ENCODE measurements at places on chromosomes 13 and 19.

DNA sequence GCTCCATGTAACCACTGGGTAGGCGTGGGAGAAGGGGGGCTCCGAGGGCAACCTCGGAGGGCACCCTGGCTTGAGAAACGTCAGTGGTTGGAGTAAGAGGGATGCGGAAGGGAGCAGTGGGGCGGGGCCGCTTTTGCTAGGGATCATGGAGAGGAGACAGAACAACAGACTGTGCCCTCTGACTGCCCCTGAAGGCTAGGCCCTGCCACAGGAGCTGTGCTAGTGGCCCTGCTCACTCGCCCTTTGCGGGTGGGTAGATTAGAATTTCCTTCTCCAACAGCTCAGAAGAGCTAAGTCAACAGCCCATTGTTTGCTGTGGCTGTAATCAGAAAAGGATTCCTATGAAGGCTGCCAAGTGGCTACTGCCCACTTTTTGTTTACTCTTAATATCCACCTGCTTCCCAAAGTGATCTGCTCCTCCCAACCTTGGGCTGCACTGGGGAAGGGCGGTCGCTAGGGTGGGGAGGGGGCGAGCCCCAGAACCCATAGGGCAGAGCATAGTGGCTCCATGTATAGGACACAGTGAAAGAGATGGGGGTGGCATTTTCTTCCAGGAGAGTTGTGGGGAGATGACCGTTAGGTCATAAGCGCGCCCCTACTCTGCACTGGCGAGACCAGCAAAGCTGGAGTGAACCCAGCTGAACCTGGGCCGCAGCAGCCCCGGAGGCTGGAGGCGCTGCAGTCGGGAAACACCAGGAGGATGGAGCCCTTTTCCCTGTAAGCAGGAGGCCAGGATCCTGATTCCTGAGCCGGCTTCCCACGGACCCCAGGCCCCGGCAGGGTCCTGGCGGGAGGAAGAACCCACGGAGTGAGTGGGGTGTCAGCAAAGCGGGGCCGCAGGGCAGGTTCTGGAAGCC lies 1.9 kb upstream of the C1QTNF9 start:
- DNase-seq = no peak

DNA sequence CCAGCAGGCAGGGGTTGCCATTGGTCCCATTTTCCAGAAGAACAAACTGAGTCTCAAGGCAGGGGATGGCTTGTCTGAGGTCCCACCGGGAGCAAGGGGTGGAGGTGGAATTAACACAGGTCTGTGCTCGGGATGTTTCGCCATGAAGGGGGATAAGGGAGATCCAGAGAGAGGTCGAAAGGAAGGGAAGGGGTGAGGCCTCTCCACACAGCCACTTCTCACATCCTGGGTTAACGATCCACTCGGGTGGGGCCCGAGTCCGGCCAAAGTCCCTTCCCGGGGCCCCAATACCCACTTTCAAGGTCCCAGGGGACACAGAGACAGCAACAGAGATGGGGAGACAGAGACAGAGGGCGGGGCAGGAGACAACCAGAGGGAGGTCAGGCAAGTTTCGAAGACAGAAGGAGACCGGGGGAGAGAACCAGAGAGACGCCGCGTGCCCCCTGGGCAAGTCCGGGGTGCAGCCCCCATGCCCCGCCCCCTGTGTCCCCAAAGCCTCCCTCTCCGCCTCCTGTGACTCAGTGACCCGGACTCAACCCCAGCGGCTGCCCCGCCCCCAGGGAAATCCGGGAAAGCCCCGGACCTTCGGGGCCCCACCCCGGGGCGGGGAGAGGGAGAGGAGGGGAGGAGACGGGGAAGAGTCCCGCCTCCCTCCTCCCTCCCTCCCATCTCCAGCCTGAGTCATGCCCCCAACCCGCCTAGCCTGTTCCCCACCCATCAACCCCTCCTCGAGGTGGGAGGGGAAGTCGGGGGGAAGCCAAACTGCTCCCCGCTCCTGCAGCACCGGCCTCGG lies 1.4 kb upstream of the BCL3 start:
- peak; percentile 53 for DNase-seq

GRCh38 chr19:38213911-38214625 lies 10.0 kb downstream of the DPF1 start:
- DNase-seq = no peak

DNA sequence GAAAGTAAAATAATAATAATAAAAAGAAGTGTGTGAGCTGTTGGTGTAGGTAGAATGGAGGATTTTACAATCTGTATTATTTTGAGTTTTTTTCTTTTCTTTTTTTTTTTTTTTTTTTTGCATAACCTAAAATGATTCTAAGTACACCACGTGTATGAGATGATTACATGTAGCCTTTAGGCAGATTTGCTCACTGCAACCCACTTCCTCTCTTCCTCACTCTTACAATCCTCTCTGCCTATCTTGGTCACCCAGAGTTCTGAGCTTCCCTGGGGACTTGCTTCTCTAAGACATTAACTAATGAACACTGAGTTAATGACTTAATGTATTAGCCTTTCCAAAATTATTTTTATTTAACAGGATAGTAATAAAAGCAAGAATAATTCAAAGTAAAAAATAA lies 1169.6 kb downstream of the EFNB2 start:
- DNase-seq = no peak

GRCh38 chr13:98595134-98595533 lies 18.2 kb upstream of the STK24 start:
- no peak for DNase-seq
